ENCODE measurements at places on chromosomes 1 and 21. TPM values are rescaled to one million over a fixed set of nuclear protein-coding genes. Genes with fewer than 3 reads are reported as not detected.

KIF17 gene
- total RNA-seq: not detected

SLAMF9 gene
- not detected for total RNA-seq

FCN3 gene
- not detected for total RNA-seq

CAPN8 gene
- not detected for total RNA-seq

SLC45A1 gene
- 0.22 TPM for total RNA-seq

KIF2C gene
- total RNA-seq: 44.5 TPM

FMO3 gene
- total RNA-seq: not detected

SAMSN1 gene
- 383 TPM for total RNA-seq

SPAG17 gene
- total RNA-seq: 2.2 TPM

CCT3 gene
- 299 TPM for total RNA-seq

RABGAP1L gene
- 101 TPM for total RNA-seq

FCRL1 gene
- not detected for total RNA-seq

MORN1 gene
- total RNA-seq: 7.5 TPM

UBE2U gene
- total RNA-seq: not detected
